ENCODE measurements at places on chromosomes 5 and 9.

- no peak for DNase-seq
Measured at GRCh38 chr5:74575741-74576538, 64.6 kb downstream of the ENC1 start.

- no peak for DNase-seq
Measured at GRCh38 chr5:88955403-88955802, 72.4 kb upstream of the MEF2C start.

DNA sequence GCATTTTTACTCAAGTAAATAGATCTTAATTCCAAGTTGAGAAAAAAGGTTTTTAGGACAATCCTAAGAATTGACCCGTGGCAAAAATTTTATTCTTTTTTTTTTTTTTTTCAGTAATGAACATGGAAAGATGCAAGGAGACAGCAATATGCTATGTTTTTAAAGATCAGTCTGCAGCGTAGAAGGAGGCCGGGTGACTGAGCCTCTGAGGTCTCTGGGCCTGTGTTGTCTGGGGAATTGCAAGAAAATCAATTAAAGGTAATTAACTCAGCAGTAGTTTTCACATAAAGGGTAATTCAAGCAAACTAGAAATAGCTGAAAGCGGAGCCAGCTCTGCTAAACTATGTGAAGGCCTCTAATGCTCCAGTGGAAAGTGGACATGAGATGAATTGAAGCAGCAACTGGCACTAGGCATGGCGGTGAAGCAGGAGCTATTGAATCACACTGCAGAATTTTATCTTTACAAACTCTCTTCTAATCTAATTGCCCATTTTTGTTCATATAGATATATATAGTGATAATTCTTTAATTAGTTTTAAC lies 285.2 kb upstream of the ITGA1 start:
- DNase-seq, result no peak

- no peak for DNase-seq
Measured at GRCh38 chr9:37574241-37574721, 1.9 kb downstream of the FBXO10 start.
